Cortex of kidney (tissue), 1 donor: ENCODE measurements at places on chromosomes 12 and 14.

DNA sequence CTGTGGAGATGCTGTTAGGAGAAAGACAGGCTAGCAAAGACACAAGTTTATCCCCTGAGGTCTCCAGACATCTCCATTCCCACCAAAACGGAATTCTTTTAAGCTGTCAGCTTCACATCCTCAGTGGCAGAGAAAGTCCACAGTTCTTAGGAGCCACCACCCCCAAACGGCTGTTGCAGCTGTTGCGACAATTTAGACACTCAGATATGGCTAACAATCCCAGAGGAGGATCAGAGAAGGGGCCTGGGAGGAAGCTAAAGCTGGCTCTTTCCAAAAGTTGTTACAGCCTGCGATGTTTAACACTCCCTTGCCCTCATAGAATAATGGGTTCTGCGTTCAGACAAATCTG, 1.9 kb upstream of the ATP5MC2 start:
- DNase-seq = no peak

DNA sequence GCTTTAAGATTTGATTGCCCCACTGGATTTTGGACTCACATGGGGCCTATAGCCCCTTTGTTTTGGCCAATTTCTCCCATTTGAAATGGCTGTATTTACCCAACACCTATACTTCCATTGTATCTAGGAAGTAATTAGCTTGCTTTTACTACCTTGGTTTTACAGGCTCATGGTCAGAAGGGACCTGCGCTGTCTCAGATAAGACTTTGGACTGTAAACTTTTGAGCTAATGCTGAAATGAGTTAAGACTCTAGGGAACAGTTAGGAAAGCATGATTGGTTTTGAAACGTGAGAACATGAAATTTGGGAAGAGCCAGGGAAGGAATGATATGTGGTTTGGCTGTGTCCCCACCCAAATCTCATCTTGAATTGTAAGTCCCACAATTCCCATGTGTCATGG, 419.0 kb upstream of the TMPO start:
- DNase-seq = no peak

- DNase-seq = no peak
Observed at GRCh38 chr14:88079624-88080023, 74.7 kb downstream of the GPR65 start.

DNA sequence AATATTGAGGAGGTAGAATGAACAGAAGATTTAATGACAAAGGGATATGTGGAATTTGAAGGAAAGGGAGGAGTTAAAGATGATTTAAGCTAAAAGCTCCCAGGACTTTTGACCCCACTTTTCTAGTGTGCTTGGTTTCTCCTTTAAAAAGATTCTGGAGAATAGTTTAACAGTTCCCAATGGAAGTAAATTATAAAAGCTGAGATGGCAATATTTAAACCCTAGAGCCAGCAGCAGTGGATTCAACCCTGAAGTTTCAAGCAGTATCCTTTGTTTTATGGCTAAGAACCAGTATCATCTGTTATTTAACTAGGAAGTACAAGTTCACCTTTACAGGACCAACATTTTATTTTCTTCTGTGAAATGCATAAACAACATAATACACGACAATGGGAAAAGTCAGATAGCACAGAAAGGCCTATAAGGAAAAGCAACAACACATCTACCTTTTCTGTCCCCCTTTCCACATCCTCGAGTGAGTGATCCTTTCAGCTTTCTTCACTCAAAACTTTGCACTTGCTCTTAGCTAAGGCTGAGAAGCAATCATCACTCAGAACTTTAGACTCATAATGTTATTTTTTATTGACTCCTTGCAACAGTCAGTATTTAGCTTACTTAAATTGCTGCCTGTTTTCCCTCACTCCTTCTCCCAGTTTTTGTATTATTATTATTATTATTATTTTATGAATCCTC, 264.5 kb downstream of the FBXL14 start:
- no peak for DNase-seq

- DNase-seq = no peak
Observed at GRCh38 chr12:47767216-47767724, 5.8 kb upstream of the SLC48A1 start.

- DNase-seq = no peak
Observed at GRCh38 chr12:76611533-76611932, 52.0 kb upstream of the OSBPL8 start.

- DNase-seq = no peak
Observed at GRCh38 chr12:108260039-108260438, 79.1 kb downstream of the CMKLR1 start.

DNA sequence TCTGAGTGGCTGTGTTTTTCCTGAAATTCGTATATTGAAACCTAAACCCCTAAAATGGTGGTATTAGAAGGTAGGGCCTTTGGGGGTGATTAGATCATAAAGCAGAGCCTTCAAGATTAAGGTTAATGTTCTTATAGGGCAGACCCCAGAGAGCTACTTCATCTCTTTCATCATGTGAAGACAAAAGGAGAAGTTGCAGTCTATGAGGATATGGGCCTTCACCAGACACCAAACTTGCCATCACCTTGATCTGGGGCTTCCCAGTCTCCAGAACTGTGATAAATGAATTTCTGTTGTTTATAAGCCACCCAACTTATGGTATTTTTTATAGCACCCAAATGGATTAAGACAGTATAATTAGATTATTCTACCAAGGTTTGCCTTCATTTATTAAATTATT, 275.0 kb upstream of the ATP2B1 start:
- no peak for DNase-seq

DNA sequence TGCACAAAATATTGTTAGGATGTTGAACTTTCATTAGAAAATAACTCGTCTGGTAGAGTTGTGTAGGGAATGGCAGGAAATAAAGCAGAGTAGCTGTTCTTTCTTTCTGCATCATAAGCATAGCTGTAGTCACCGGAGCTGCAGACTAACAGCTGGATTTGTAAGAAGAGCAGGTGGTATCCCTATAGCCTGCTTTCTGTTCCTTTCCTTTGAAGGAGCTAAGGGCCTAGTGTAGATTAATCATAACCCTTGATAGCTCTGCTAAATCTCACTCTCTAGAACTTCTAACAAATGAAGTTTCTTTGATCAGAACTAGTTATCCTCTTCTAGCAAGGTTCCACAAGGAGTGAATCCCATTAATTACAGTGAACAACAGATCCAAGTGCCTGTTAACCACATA, 3.5 kb downstream of the LMO3 start:
- DNase-seq = no peak

GRCh38 chr12:122035292-122035691, 13.6 kb downstream of the BCL7A start:
- DNase-seq = no peak

- no peak for DNase-seq
Observed at GRCh38 chr12:19388131-19388549, 51.2 kb upstream of the AEBP2 start.

GRCh38 chr12:25052914-25053211, 104.0 kb upstream of the BCAT1 start:
- no peak for DNase-seq

DNA sequence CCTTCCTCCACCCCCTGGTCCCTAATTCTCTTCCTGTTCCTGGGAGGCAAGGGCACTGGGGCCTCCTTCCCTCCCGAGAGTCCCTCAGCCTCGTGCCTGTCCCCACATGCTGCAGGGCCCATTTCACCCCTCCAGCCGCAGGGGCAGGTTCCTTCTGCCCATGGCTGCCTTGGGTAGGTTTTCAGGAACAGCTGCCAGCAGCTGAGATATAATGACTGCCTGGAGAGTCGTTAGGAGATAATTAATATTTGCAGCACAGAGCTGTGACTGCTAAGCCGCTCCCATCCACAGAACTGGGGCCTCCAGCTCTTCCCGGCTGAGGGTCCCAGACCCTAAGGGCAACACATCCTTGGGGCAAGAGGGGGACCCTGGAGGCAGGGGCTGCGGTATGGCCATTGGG, 211.9 kb upstream of the LHX5 start:
- no peak for DNase-seq

GRCh38 chr14:72759670-72760069, 134.2 kb downstream of the DPF3 start:
- no peak for DNase-seq

DNA sequence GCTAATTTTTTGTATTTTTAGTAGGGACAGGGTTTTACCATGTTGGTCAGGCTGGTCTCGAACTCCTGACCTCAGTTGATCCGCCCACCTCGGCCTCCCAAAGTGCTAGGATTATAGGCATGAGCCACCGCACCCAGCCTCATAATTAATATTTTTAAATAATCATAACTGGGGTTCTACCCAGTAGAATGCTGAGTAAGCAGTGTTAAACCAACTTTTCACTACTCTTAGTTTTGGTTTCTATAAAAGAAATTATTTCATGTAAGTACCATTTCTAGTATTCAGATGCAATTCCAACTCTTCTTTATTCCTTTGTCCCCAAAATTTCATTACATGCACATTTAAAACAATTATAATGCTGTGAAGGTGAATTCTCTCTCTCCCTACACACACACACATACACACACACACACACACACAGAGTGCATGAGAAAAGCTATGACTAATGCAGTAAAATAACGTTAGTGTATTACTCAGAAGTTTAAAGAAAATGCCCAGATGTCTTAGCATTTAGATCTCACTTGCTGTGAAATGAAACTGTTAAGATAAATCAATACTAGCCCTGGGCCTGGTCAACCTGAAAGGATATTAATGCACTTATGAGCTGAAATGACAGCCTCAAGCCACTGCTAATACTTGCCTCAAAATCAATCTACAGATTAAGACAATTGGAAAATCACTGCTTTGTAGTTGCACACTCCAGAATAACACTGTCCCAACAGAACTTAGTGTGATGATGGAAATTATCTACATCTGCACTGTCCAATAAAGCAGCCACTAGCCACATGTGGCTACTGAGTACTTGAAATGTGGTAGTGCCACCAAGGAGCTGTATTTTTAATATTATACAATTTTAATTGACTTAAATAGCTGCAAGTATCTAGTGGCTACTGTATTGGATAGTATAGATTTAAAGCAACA, 36.0 kb downstream of the PTPN21 start:
- no peak for DNase-seq

DNA sequence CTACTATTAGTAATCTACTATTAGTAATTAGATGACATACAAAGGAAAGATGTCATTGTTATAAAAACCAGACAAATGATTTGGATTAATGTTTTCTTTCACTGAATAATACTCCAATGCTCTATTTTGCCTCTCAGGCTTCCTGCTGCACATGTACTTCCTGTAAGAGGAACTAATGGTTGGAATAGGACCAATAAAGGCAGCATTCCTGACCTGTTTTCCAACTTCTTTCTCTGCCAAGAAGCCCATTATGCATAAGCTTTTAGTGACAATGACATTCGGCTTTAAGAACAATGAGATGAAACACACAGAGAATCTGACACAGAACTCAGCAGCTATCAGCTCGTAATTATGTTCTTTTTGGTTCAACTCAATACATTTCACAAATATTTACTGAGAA, 5.2 kb upstream of the C12orf56 start:
- no peak for DNase-seq

- DNase-seq = no peak
Observed at GRCh38 chr14:68377006-68377405, 415.9 kb downstream of the ZFP36L1 start.

- DNase-seq = no peak
Observed at GRCh38 chr12:14273913-14274311, 91.6 kb upstream of the ATF7IP start.

DNA sequence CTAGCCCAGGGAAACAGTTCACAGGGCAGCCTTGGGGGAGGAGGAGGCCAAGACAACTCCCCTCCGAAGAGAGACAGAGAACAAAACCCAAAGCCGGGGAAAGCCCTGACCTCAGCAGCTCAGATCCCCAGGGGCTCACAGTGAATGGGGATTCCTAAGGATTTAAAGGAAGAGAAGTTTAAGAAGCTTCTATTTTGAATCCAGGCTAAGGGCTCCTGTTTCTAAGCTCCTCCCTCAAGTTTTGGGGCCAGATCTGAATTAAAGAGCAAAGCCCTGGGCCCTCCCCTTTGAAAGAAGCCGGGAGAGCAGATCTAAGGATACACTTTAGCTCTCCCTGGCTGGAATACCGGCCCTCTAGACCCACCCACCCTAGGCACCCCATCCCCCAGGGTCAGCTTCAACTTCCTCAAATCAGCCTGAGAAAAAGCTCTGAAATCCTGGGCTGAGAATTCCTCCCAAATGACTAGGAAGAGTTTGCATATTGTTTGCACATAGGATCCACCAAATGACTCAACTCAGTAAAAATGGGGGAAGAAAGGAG, 3.9 kb downstream of the KDM2B start:
- no peak for DNase-seq

DNA sequence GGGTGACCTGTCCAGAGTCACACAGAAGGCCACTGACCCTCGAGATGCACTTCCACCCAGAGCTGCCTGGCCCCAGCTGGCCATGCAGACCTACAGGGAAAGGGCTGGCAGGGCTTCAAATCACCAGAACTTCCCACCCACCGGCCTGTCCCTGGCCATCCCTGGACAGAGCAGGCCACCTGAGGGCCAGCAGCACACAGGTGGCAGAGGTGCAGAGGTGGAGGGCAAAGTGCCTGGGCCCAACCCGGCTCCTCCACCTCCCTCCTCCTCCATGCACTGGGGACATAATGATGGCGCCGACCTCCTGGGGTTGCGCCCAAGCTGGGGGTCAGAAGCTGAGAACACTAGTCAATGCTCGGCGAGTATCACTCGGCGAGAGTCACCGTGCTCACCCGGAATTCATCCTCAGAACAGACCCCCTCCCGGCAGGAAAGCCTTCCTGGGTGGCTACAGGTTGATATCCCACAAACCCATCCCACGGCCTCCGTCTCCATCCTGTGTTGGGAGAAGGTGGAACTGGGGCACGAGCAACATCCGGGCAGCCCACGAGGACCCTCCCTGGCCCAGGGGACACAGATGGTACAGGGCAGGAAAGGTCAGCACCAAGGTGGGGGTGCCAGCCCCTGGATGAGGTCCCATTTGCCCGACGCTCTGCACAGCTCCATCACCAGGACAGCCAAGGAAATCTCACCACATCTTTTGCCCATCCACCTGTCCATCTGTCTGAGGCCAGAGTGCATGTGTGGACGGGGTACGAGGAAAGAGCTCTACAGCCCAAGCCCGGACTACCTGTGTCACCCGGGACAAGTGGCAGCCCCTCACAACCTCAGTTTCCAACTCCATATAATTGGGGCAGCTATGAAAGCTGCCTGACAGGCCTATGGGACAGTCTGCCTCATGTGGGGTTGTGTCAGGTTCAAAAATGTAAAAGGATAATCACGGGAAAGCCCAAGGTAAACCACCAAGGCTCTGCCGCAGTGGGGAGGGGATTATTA, 10.8 kb downstream of the BEGAIN start:
- no peak for DNase-seq
